K562 (cell line): ENCODE measurements at places on chromosomes 6 and 20. TPM values are rescaled to one million over a fixed set of nuclear protein-coding genes. Genes with fewer than 3 reads are reported as not detected.

GRCh38 chr6:29553268-29554057 is 6.1 kb downstream of the UBD start:
- no peak for DNase-seq
- no peak overlapping the region for H3K27ac ChIP-seq
- H3K27me3 ChIP-seq = peaks cover 14% of the 10 kb centered on the region; the same call in 2 of the 3 replicates
- H3K4me3 ChIP-seq = no peak overlapping the region
- H3K4me1 ChIP-seq = no peaks in the 10 kb centered on the region
- H3K36me3 ChIP-seq = no peaks in the 10 kb centered on the region

GRCh38 chr20:18727032-18727508 is 86.5 kb upstream of the SCP2D1 start:
- no peak overlapping the region for H3K4me3 ChIP-seq
- DNase-seq = no peak
- no peaks in the 10 kb centered on the region for H3K36me3 ChIP-seq
- H3K27ac ChIP-seq = no peak overlapping the region

GRCh38 chr6:45896783-45897441 is 118.7 kb downstream of the CLIC5 start:
- no peak overlapping the region for H3K4me3 ChIP-seq
- H3K27ac ChIP-seq = no peak overlapping the region
- H3K36me3 ChIP-seq = no peaks in the 10 kb centered on the region

DNA sequence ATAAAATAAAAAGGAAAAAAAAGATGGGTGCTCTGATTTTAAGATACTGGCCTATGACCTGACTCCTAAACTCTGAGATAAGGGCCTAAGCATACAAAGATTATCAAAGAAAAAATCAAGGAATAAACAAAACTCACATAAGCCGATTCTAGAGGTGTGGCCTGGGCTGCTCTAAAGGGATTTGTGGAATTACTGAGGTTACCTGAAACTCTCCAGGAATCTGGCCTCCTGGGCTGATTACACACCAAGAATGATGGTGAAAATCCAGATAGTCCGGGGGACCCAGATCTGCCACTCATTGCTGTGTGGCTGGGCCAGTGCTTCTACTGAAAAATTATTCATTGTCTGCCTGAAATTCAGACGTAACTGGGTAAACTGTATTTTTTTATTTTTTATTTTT is 122.7 kb upstream of the RNF24 start:
- no peaks in the 10 kb centered on the region for H3K36me3 ChIP-seq
- H3K4me1 ChIP-seq = peaks cover 9% of the 10 kb centered on the region; the same call in 2 of the 3 replicates
- no peak overlapping the region for H3K4me3 ChIP-seq
- H3K27ac ChIP-seq = no peak overlapping the region
- no peaks in the 10 kb centered on the region for H3K27me3 ChIP-seq
- no peak for DNase-seq

DNA sequence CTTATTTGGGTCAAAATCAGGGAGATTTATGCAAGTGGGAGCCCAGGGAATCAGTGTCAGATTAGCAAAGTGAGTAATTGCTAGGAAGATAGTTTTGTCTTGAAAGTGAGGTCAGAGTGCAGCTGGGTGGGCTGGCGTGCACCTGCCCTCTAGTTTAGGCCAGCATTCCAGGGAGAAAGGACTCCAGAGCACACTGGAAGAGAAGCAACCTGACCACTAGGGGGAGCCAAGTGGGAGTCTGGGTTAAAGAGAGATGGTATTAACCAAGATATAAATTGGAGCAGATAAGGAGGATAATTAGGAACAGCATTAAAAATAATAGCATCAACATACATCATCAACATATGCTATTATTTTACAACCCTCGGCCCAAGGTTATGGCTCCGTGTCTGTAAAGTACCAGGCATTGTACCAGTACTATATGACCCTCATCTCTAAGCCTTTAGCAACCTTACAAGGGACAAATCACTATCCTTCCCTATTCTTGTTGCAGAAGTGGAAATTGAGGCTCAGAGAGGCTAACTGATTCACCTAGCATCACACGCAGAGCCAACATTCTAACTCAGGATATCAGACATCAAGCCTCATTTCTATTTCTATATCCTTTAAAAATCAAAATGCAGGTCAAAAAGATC is 57.8 kb downstream of the SLC2A10 start:
- no peak overlapping the region for H3K4me3 ChIP-seq
- no peak overlapping the region for H3K27ac ChIP-seq
- peaks cover 12% of the 10 kb centered on the region for H3K27me3 ChIP-seq
- no peaks in the 10 kb centered on the region for H3K36me3 ChIP-seq
- H3K4me1 ChIP-seq = no peaks in the 10 kb centered on the region

GRCh38 chr20:16115911-16116552 is 457.2 kb downstream of the KIF16B start:
- no peaks in the 10 kb centered on the region for H3K4me1 ChIP-seq
- no peaks in the 10 kb centered on the region for H3K36me3 ChIP-seq
- no peaks in the 10 kb centered on the region for H3K27me3 ChIP-seq
- no peak overlapping the region for H3K27ac ChIP-seq
- no peak overlapping the region for H3K4me3 ChIP-seq

DNA sequence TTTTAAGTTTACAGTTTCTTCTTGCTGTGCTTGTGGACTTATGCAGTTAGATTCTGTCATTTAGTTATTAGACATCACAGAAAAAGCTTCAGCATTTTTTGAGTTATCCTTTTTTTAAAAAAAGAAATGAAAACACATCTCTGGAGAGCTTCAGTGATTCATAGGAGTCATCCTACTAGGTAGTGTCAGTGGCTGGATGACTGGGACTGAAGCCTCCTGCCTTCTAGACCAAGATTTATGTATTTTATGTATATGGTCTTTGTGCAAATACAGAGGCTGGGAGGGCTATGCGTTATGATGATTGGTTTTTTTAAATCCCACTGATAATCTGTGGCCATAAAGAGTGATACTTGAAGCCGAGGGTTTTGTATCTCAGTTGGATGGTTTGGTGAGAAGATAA is 125.9 kb upstream of the JAG1 start:
- H3K4me1 ChIP-seq = no peaks in the 10 kb centered on the region
- no peak overlapping the region for H3K4me3 ChIP-seq

GRCh38 chr20:58580474-58580835 is 65.3 kb upstream of the APCDD1L start:
- no peaks in the 10 kb centered on the region; the same call in 2 of the 3 replicates for H3K4me1 ChIP-seq
- H3K27ac ChIP-seq = no peak overlapping the region
- H3K36me3 ChIP-seq = no peaks in the 10 kb centered on the region
- no peak overlapping the region for H3K4me3 ChIP-seq
- DNase-seq = no peak
- H3K27me3 ChIP-seq = peaks cover 40% of the 10 kb centered on the region

GRCh38 chr20:50038574-50038991 is 55.8 kb downstream of the SNAI1 start:
- DNase-seq = no peak
- no peaks in the 10 kb centered on the region for H3K27me3 ChIP-seq
- H3K4me1 ChIP-seq = peaks cover 9% of the 10 kb centered on the region; the same call in 2 of the 3 replicates
- H3K27ac ChIP-seq = no peak overlapping the region
- H3K36me3 ChIP-seq = no peaks in the 10 kb centered on the region
- H3K4me3 ChIP-seq = no peak overlapping the region

DNA sequence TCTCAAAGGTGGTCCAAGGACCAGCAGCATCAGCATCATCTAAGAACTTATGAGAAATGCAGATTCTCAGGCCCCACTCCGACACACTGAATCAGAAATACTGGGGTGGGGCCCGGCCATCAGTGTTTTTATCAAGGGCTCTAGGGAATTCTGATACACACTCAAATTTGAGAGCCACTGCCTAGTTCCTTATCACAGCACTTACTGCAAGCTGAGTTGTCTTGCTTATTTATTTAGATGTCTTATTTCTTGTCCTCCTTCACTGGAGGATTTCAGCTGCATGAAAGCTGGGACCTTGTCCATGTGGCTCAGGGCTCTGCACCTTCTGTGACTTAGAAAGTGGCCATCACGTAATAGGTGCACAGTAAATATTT is 139.4 kb upstream of the RREB1 start:
- no peaks in the 10 kb centered on the region for H3K36me3 ChIP-seq
- peaks cover 26% of the 10 kb centered on the region for H3K4me1 ChIP-seq
- peak overlapping the region; percentile 82; the same call in 2 of the 3 replicates for H3K27ac ChIP-seq

GRCh38 chr6:136846046-136846445 is 23.7 kb downstream of the PEX7 start:
- no peak overlapping the region for H3K4me3 ChIP-seq
- DNase-seq = peak; percentile 75
- H3K36me3 ChIP-seq = peaks cover 3% of the 10 kb centered on the region; the same call in 1 of the 3 replicates
- no peaks in the 10 kb centered on the region for H3K27me3 ChIP-seq
- no peaks in the 10 kb centered on the region for H3K4me1 ChIP-seq

DNA sequence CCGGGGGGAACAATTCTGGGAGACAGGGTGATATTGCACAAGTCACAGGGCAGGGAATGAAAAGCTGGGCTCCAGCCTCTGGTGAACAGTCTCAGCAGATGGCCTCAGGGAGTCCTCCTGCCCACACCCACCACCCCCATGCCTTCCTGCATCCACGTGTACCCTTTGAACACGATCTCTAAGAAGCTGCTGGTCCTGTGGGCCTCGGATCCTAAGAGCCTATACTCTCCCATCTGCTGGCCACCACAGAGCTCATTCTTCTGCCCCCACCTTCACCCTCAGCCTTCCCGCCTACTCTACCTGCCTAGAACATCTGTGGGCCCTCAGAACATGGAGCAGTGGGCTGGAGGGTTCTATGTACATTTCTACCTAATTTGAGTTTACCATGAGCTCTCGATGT is 60.3 kb downstream of the TRERF1 start:
- DNase-seq = no peak
- no peaks in the 10 kb centered on the region for H3K4me1 ChIP-seq
- no peak overlapping the region for H3K4me3 ChIP-seq
- H3K36me3 ChIP-seq = no peaks in the 10 kb centered on the region
- H3K27me3 ChIP-seq = peaks cover 51% of the 10 kb centered on the region; the same call in 2 of the 3 replicates

GRCh38 chr6:13328076-13328874 is at the start of gene TBC1D7:
TBC1D7 (minus strand) TSS chr6:13328537; CDS start chr6:13326898, 1,639 bp downstream.
- H3K27me3 ChIP-seq = no peaks in the 10 kb centered on the region; the same call in 2 of the 3 replicates
- H3K4me1 ChIP-seq = peaks cover 22% of the 10 kb centered on the region
- peak within 1 kb of the TSS; percentile 87 for H3K4me3 ChIP-seq
- H3K36me3 ChIP-seq = peaks cover 23% of the 10 kb centered on the region

GRCh38 chr20:20253744-20254330 is 114.1 kb upstream of the INSM1 start:
- DNase-seq = no peak
- no peak overlapping the region for H3K27ac ChIP-seq
- H3K27me3 ChIP-seq = peaks cover 6% of the 10 kb centered on the region; the same call in 1 of the 2 replicates
- no peaks in the 10 kb centered on the region for H3K36me3 ChIP-seq

GRCh38 chr6:13579911-13580310 is 5.5 kb downstream of the SIRT5 start:
- H3K36me3 ChIP-seq = no peaks in the 10 kb centered on the region
- H3K4me3 ChIP-seq = no peak overlapping the region
- H3K27ac ChIP-seq = no peak overlapping the region
- no peak for DNase-seq
- peaks cover 17% of the 10 kb centered on the region; the same call in 2 of the 3 replicates for H3K4me1 ChIP-seq
- H3K27me3 ChIP-seq = no peaks in the 10 kb centered on the region

GRCh38 chr6:24981386-24981760 is 45.6 kb upstream of the RIPOR2 start:
- H3K27ac ChIP-seq = no peak overlapping the region
- H3K4me3 ChIP-seq = no peak overlapping the region
- H3K27me3 ChIP-seq = no peaks in the 10 kb centered on the region; the same call in 2 of the 3 replicates
- DNase-seq = no peak
- H3K36me3 ChIP-seq = no peaks in the 10 kb centered on the region
- H3K4me1 ChIP-seq = no peaks in the 10 kb centered on the region

GRCh38 chr6:116876107-116876506 is 935 bp upstream of the RFX6 start:
- H3K4me1 ChIP-seq = no peaks in the 10 kb centered on the region
- no peak overlapping the region for H3K27ac ChIP-seq
- no peak for DNase-seq
- H3K4me3 ChIP-seq = no peak overlapping the region

DNA sequence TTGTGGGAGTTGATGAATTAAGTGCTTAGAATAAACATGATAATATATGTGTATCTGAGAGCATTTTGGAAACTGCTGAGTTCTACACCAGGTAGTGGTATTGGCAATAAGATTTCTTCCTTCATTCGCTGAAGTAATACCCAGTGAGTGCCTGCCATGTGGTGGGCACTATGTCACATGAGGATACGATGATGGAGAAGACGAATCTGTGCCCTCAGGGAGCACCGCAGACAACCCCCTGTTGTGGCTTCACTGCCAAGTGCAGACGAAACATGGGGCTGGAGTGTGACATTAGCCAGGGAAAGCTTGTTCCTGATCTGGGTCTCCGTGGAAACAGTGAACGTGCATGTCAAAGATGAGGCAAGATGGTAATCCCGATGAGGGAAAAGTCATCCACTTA is 7.9 kb downstream of the ZNF76 start:
- H3K27me3 ChIP-seq = no peaks in the 10 kb centered on the region
- no peak overlapping the region for H3K27ac ChIP-seq
- peaks cover 13% of the 10 kb centered on the region for H3K4me1 ChIP-seq
- H3K36me3 ChIP-seq = no peaks in the 10 kb centered on the region
- DNase-seq = no peak

DNA sequence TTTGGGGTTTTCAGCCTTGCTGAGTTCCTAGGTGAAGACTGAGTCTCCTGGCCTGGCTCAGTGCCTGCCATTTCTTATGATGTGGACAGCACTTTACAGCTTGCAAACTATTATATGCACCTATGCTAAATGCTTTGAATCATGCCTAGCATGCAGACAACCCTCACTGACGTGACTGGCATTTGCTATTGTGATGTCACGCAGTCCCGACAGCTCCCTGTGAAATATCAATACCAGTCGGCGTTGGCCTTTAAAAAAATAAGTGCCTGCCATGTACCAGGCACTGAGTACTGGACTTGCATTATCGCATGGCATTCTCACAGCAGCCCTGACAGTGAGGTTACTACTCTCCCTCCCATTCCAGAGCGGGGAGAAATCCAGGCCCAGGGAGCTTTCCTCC is 35.5 kb downstream of the UQCC2 start:
- DNase-seq = no peak
- peaks cover 93% of the 10 kb centered on the region; the same call in 2 of the 3 replicates for H3K36me3 ChIP-seq
- no peak overlapping the region for H3K4me3 ChIP-seq
- H3K4me1 ChIP-seq = peaks cover 8% of the 10 kb centered on the region

GRCh38 chr6:42224222-42225028 is 6.8 kb upstream of the MRPS10 start:
- H3K4me3 ChIP-seq = no peak overlapping the region
- no peak overlapping the region for H3K27ac ChIP-seq
- H3K36me3 ChIP-seq = no peaks in the 10 kb centered on the region
- peaks cover 17% of the 10 kb centered on the region; the same call in 2 of the 3 replicates for H3K4me1 ChIP-seq
- DNase-seq = no peak
- H3K27me3 ChIP-seq = no peaks in the 10 kb centered on the region

GRCh38 chr6:138499303-138500018 is at the start of gene NHSL1:
NHSL1 (minus strand) TSS chr6:138499494; CDS start chr6:138499290, 204 bp downstream.
- DNase-seq = no peak
- no peak within 1 kb of the TSS for H3K4me3 ChIP-seq
- peaks cover 2% of the 10 kb centered on the region; the same call in 1 of the 3 replicates for H3K27me3 ChIP-seq
- H3K4me1 ChIP-seq = no peaks in the 10 kb centered on the region
- H3K27ac ChIP-seq = no peak within 1 kb of the TSS

GRCh38 chr6:154435400-154435945 is 75.0 kb downstream of the CNKSR3 start:
- H3K4me3 ChIP-seq = no peak overlapping the region
- peaks cover 34% of the 10 kb centered on the region for H3K36me3 ChIP-seq
- H3K27me3 ChIP-seq = no peaks in the 10 kb centered on the region
- DNase-seq = no peak
- H3K4me1 ChIP-seq = peaks cover 7% of the 10 kb centered on the region

HDGFL1 gene
- total RNA-seq = 0.38 and 0.49 TPM in 2 replicates

SIRPD gene
- not detected in 2 replicates for total RNA-seq

SAMD10 gene
- total RNA-seq = 12.1 and 15.2 TPM in 2 replicates

RCAN2 gene
- total RNA-seq = 0.04 TPM in 1 of 2 replicates, not detected in the other

GPR63 gene
- total RNA-seq = 3.6 and 3.7 TPM in 2 replicates

BPI gene
- not detected in 2 replicates for total RNA-seq

OTOR gene
- total RNA-seq = not detected in 2 replicates

SULF2 gene
- 0.33 and 0.76 TPM in 2 replicates for total RNA-seq

OR2B6 gene
- 4.2 and 4.4 TPM in 2 replicates for total RNA-seq

EDN3 gene
- total RNA-seq = not detected in 2 replicates

LY6G6F gene
- 0.18 TPM in 1 of 2 replicates, not detected in the other for total RNA-seq

NKAIN2 gene
- total RNA-seq = not detected in 2 replicates

SLC22A3 gene
- total RNA-seq = 0.07 TPM in 1 of 2 replicates, not detected in the other

CCND3 gene
- total RNA-seq = 196 and 204 TPM in 2 replicates
